ENCODE measurements at places on chromosomes 6 and 20.

- H3K4me3 ChIP-seq, result peak within 1 kb of the TSS; percentile 68
- H3K36me3 ChIP-seq, result peaks cover 43% of the 10 kb centered on the region
- H3K27me3 ChIP-seq, result no peaks in the 10 kb centered on the region
- H3K27ac ChIP-seq, result peak within 1 kb of the TSS; percentile 76
- peaks cover 6% of the 10 kb centered on the region for H3K4me1 ChIP-seq
- peak; percentile 80 for DNase-seq
Observed at GRCh38 chr6:42879372-42880239, at the start of gene RPL7L1. TSS of gene RPL7L1 (plus strand) at chr6:42879616. CDS start at chr6:42879911, 295 bp downstream.

DNA sequence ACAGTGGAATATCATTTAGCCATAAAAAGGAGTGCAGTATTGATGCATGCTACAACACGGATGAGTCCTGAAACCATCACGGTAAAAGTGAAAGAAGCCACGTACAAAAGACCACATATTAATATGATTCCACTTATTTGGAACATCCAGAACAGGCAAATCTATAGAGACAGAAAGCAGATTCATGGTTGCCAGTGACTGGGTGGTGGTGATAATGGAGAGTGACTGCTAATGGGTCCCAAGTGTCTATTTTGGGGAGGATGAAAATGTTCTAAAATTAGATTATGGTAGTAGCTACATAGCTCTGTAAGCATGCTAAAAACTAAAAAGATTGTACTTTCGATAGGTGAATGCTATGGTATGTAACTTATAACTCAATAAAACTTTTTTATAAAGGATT, 18.4 kb upstream of the CCND3 start:
- H3K36me3 ChIP-seq, result no peaks in the 10 kb centered on the region
- H3K4me1 ChIP-seq, result no peaks in the 10 kb centered on the region
- DNase-seq, result no peak
- no peaks in the 10 kb centered on the region for H3K27me3 ChIP-seq
- no peak overlapping the region for H3K27ac ChIP-seq

DNA sequence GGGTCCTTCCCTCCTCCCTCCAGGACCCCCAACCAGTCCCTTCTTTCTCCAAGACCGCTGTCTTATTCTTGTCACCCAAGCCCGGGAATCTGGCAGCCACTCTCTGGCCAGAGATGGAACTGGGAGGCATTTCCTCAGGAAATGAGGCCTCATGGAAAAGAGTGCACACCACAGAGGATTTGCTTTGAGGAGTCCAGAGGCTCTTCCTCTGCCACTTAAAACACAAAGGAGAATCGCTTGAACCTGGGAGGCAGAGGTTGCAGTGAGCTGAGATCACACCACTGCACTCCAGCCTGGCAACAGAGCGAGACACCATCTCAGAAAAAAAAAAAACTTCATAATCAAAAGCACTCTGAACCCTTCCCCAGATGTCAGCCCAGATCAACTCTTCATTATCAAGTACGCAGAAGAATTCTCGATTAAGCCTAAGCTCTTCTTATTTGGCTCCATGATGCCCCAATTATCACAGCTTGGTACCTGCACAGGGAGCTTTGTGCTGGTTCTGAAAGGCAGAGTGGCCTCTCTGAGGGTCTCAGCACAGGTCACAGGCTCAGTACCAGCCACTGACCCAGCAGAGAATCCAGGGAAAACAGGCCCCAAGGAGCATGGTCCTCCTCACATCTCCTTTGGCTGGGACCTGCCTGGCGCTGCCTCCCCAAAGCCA, 82.9 kb upstream of the MAFB start:
- no peak overlapping the region for H3K4me3 ChIP-seq
- peaks cover 2% of the 10 kb centered on the region for H3K27me3 ChIP-seq
- no peaks in the 10 kb centered on the region for H3K36me3 ChIP-seq
- no peaks in the 10 kb centered on the region for H3K4me1 ChIP-seq
- DNase-seq, result no peak

GRCh38 chr20:24668791-24669190, 199.4 kb downstream of the SYNDIG1 start:
- no peaks in the 10 kb centered on the region for H3K36me3 ChIP-seq
- no peak overlapping the region for H3K27ac ChIP-seq
- H3K27me3 ChIP-seq, result no peaks in the 10 kb centered on the region
- DNase-seq, result peak; percentile 29
- no peak overlapping the region for H3K4me3 ChIP-seq

DNA sequence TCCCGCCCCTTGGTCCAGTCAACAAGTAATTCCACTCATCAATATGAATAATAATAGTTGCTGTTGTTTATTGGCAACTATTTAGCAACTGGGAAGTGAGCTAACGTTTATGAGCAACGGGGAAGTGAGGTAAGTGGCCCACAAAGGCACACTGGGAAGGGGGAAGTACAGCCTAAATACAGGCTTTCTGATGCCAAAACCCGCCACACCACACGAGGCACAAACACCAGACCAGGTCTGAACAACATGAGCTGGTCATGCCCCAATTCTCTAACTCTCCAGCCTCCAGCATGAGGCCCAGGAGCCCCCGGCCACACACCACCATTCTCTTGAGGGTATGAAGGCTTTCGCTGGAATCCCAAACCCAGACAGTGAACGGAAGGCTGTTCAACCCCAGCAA, 50.8 kb downstream of the PREX1 start:
- no peak overlapping the region for H3K27ac ChIP-seq
- H3K36me3 ChIP-seq, result no peaks in the 10 kb centered on the region
- DNase-seq, result no peak
- no peak overlapping the region for H3K4me3 ChIP-seq

- no peaks in the 10 kb centered on the region for H3K27me3 ChIP-seq
- no peaks in the 10 kb centered on the region for H3K36me3 ChIP-seq
- no peak for DNase-seq
- H3K27ac ChIP-seq, result no peak overlapping the region
Observed at GRCh38 chr6:149938571-149939355, 3.1 kb upstream of the ULBP2 start.

DNA sequence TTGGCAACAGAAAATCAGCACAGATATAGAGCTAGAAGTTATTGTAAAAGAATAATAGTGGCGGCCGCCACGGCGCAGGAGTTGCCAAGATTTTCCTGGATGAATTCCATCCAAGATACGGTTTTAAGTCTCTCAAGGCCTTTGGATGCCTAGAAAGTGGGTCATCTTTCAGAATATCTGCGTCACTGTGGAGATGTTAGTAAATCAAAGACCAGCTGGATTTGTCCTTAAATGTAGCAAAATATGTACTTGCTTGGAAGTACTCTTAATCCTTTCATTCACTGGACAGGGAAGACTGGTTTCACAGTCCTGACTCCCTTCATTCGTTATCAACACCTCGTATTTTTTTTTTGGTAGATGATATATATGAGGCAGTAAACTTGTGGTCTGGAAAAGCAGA, 83.0 kb downstream of the SLC22A3 start:
- H3K36me3 ChIP-seq, result no peaks in the 10 kb centered on the region
- H3K4me1 ChIP-seq, result peaks cover 18% of the 10 kb centered on the region
- H3K27ac ChIP-seq, result peak overlapping the region; percentile 74
- H3K27me3 ChIP-seq, result no peaks in the 10 kb centered on the region

GRCh38 chr6:136696783-136697364, 95.4 kb downstream of the MAP3K5 start:
- H3K4me1 ChIP-seq, result peaks cover 28% of the 10 kb centered on the region
- no peak overlapping the region for H3K4me3 ChIP-seq
- peak overlapping the region; percentile 56 for H3K27ac ChIP-seq
